ENCODE measurements at places on chromosomes 5 and 9. TPM values are rescaled to one million over a fixed set of nuclear protein-coding genes. Genes with fewer than 3 reads are reported as not detected.
A peak's percentile ranks its signal among the peaks of the same experiment; 100 is the strongest.

DNA sequence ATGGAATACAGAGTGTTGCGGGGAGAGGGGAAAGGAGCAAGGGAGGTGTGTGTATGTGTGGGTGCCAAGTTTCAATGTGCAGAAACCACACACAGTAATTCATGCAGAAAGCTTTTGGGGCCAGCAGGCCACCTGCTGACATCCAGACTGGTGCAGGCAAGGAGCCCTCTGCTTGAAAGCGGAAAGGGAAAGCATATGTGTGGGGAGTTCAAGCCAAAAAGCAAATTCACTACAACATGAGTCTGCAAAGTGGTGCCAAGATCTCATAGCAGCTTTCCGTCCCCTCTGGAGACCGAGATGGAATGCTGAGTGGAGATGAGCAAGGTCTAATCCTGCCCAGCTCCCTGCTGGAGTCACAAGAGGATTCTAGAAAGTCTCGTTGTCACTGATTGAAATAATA lies 159.7 kb upstream of the VLDLR start:
- no peak overlapping the region for H3K4me3 ChIP-seq
- DNase-seq, result no peak
- no peaks in the 10 kb centered on the region for H3K36me3 ChIP-seq
- peaks cover 8% of the 10 kb centered on the region for H3K4me1 ChIP-seq
- no peak overlapping the region for H3K27ac ChIP-seq

DNA sequence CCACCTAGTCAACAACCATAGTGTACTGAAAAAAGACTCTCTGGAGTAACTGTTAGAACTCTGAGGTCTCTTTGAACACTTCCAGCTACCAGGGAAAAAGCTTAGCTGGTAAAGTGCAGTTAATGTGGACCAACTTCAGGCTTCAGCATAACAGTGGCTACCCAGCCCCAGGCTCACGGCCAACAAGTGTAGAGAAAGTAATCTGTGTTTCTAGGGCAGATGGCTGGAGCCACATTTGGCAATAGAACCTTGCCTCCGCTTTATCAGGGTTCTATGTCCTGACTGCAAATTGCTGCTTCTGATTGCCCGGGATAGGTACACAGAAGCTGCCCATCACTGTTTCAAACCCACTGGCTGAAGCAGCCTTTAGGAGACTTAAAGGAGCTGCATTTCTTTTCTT lies 76.0 kb upstream of the SIMC1 start:
- H3K27me3 ChIP-seq, result no peaks in the 10 kb centered on the region
- H3K4me1 ChIP-seq, result no peaks in the 10 kb centered on the region
- no peak for DNase-seq
- H3K27ac ChIP-seq, result no peak overlapping the region
- H3K36me3 ChIP-seq, result no peaks in the 10 kb centered on the region
- no peak overlapping the region for H3K4me3 ChIP-seq

DNA sequence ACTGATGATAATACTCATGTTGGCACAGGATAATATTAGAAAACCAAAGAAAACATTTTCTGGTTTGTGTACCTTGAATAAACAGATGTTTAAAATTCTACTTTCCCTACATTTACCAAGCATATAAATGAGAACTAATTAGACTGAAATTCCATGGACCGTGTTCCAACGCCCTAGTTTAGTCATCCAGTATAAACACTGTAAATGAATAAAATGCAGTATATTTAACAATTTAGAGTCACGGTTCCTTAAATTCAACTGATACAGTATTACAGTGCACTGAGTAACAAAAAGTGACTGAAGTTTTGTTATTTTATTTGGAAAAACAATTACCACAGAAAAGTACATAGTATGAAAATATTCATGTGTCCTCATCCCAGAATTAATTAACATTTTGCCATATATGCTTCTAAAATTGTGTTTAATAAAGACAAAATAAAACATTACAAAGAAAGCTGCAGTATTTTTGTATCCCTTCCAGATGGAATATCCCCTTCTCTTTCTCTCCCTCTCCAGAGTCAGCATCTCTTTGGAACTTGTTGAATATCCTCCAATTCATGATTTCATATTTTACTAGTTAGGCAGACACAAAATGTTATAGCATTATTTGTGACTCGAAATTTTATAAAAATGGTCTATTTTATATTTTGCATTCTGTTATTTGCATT lies 112.5 kb downstream of the HMHB1 start:
- H3K4me1 ChIP-seq, result peaks cover 7% of the 10 kb centered on the region
- no peak for DNase-seq
- H3K27ac ChIP-seq, result no peak overlapping the region
- no peaks in the 10 kb centered on the region for H3K36me3 ChIP-seq

GRCh38 chr9:92405818-92406217 lies 1.4 kb upstream of the OGN start:
- no peak for DNase-seq
- no peaks in the 10 kb centered on the region for H3K4me1 ChIP-seq
- no peak overlapping the region for H3K27ac ChIP-seq
- H3K4me3 ChIP-seq, result peak overlapping the region; percentile 8
- H3K36me3 ChIP-seq, result no peaks in the 10 kb centered on the region

DNA sequence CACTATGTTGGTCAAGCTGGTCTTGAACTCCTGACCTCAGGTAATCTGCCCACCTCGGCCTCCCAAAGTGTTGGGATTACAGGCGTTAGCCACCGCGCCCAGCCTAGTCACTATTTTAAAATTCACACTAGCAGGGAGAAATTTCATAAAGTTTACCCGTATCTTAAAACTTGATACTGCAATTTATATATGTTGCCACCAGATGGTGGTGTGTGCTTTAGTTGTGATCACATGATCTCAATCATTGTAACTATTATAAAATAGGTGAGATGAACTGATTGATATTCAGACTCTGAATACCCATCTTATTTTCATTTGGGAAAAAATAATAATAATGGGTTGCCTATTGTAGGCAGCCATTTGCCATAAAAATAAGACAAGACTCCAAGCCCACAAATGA lies 1330.4 kb upstream of the WWC1 start:
- H3K27me3 ChIP-seq, result no peaks in the 10 kb centered on the region
- H3K27ac ChIP-seq, result no peak overlapping the region
- H3K4me3 ChIP-seq, result no peak overlapping the region

DNA sequence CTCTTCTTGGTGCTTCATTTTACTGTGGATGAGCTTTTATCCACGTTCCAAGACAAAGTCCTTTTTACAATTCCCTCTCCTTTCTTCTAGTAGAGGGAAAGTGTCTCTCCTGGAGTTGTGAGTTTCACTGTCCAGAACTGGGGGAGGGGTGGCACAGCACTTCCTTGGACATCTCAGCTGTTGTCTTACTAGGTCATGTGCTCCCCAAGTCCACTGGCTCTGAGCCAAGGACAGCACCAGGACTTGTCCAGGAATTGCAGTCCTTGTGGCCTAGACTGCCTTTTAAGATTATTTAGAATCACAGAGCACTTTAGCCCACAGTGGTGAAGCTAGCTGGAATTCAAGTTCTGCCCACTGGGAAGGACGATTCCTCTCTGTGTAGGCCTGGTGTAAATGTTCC lies 700.2 kb upstream of the PTPRD start:
- H3K27me3 ChIP-seq, result no peaks in the 10 kb centered on the region
- no peak overlapping the region for H3K27ac ChIP-seq
- no peak for DNase-seq
- no peak overlapping the region for H3K4me3 ChIP-seq

GRCh38 chr9:93669958-93670207 lies 93.5 kb downstream of the PHF2 start:
- H3K4me1 ChIP-seq, result no peaks in the 10 kb centered on the region

DNA sequence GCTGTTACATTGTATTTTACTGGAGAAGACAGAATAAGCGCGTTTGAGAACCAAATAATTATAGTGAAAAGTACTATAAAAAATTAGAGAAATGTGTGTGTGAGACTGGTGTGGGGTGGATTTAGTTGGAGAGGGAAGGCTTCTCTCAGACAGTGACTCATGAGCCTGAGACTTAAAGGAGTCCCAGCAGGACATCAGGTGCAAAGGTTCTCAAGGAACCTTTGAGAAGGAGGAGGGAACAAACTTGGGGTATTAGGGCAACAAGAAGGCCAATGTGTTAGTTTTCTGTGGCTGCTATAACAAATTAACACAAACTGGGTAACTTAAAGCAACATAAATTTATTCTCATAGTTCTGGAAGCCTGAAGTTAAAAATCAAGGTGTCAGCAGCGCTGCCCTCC lies 4.9 kb downstream of the DDX4 start:
- no peak overlapping the region for H3K4me3 ChIP-seq
- H3K36me3 ChIP-seq, result no peaks in the 10 kb centered on the region
- H3K27me3 ChIP-seq, result no peaks in the 10 kb centered on the region
- H3K27ac ChIP-seq, result no peak overlapping the region

Gene SLC25A2
- 0.19 TPM for total RNA-seq

Gene OSMR
- total RNA-seq, result 27.0 TPM

Gene SLC25A48
- total RNA-seq, result 1.7 TPM

Gene CD14
- 43.9 TPM for total RNA-seq
